Stimulated activated CD8-positive, alpha-beta memory T cell treated with anti-CD3 and anti-CD28 coated beads, Interleukin-4, amount 100 ng/mL, for 4 hours (primary cell): ENCODE measurements at places on chromosomes 6 and 20.
A peak's percentile ranks its signal among the peaks of the same experiment; 100 is the strongest.

GRCh38 chr20:30286157-30286556 is 971.3 kb upstream of the DEFB115 start:
- DNase-seq = no peak

DNA sequence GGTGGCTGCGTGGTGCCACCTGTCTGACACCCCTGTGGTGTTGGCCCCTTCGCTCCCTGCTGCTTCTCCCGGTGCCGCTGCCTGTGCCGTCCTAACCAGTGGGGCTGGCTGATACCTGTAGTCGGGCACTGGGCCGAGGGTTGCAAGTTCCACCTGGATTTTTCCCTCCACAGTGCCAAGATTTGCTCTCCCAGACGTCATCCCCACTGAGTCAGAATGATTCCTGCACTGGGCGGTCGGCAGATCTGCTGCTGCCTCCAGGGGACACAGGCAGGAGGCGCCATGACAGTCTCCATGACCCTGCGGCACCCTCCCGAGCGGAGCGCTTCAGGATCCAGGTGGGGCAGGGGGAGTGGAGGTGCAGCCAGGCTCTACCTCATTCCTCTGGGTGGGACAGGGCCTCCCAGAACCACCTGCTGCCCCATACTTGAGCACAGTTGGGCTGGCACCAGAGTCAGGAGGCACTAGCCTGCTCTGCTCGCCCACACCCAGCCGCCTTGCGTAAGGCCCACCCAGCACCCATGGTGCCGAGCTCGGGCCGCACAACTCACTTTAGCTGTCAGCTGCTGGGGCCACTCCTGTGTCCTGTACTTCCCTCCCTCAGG is 60.2 kb downstream of the TCP11 start:
- DNase-seq = no peak

DNA sequence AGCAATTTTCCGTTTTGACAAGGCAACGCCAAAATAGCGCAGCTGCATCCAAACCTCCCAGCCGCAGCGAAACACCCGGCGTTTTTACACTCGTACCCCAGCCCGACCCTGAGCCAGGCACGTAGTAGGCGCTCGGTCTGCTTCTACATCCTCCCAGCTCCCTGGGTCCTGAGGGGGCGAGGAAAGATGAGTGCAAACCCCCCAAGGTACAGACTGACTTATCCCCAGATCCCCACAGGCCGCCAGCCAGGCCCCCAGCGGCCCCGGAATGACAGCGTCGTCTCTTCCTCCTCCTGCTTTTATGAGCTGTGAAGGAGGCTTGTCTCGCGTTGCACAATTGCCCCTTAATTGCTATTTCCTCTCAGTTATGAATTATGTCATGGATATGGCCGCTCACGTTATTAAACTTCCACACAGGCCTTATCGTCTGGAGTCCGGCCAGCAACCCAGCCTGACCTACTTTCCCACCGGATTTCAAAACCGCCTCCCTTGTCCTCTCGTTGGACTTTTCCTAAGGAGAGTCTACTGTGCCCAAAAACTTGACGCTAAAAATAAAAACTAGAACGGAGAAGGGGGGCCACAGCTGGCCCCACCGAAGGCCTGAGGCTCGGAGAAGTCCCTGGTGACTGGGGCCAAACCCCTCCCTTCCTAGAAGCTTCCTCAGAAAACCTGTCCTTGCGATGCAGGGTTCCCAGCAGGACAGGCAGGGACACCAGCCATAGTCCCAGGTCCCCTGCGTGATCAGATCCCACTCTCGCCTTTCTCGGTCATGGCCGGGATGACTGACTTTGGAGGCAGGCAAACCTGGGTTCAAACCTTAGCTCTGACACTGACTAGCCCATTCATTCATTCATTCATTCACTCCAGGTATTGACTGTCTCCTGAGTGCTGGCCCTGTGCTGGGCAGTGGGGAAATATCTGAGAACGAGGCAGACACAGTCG is 130.9 kb upstream of the PTPN1 start:
- no peak for DNase-seq

- no peak for DNase-seq
These were observed 55.0 kb upstream of the EXOC2 start for GRCh38 chr6:747921-748320.

GRCh38 chr20:45987108-45987780 is 15.2 kb upstream of the ZNF335 start:
- DNase-seq = peak; percentile 54

GRCh38 chr20:63963348-63963741 is 6.4 kb downstream of the ZNF512B start:
- no peak for DNase-seq

- DNase-seq = no peak
These were observed 39.1 kb upstream of the PREX1 start for GRCh38 chr20:48866936-48867335.

GRCh38 chr6:116073765-116074440 is 13.2 kb upstream of the FRK start:
- no peak for DNase-seq

DNA sequence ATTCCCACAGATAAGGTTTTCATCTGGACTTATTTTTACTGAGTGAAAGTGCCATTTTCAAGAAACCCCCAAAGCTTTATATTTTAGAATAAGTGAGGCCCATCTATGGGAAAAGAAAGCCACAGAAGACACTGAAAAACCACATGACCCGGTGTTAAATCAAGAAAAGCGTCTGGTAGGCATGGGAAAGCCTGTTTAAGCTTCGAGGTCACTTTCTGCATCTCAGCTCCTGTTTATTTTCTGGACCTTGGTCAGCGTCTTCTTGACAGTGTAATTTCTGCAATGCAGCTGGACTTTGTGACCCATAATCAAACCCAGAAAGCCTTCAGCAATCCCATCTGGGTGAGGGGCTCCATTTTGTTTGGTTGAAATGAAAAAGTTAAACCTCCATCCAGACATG is 59.6 kb upstream of the NEDD9 start:
- no peak for DNase-seq

DNA sequence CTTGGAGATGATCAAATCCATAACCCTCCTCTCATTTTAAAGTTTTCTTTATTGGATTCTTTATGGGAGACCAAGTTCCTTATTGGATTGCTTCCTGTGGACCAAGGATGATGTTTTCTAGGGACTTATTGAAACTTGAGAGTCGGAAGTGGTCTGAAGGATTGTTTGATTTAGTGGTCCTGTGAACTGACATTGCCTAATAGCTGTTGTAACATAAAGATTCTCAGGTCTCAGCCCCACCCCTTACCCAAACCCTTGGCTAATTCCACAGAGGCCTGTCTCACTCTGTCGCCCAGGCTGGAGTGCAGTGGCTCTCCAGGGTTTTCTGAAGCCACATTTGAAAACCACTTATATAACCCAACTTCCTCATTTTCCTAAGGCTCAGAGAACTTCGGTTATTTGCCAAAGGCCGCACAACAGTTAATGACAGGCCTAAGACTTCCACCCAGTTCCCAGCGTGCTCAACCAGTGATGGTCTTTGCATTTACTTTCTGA is 77.0 kb downstream of the ATXN1 start:
- no peak for DNase-seq

DNA sequence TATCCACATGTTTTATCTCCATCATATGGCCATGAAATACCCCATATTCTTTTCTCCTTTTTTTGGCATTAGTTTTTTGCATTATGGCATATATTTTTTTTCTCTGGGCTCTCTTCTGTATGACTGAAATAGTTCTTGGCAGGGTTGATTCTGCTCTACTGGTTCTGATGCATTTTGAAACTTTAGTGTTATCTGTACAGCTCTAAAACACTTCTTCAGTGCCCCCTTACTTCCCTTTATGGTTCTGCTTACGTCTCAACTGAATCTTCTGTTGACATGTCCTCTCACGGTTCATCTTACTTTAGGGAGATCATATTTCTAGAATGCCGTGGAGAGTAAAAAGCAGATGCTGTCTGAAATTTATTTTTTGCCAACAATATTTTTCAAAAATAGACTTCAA is 23.2 kb upstream of the TXNDC5 start:
- no peak for DNase-seq

DNA sequence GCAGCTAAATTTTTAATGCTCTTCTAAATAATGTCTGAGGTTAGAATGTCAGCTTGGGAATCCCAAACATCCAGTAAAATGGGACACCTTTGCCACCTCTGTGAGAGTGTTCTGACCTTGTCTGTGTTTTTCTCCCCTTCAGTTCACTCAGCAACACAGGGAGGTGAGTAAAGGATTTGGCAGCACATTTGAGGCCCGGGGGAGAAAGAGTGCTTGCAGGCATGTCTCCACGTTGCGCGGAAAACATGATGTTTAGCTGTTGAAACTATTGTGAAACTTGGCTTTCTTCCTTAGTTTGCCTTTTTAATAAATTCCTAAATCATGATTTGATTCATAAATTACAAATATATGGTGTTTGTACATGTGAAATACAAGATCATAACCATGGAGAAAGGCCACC is 707.8 kb upstream of the FLRT3 start:
- DNase-seq = no peak

GRCh38 chr6:8006208-8006607 is 58.0 kb downstream of the BLOC1S5 start:
- no peak for DNase-seq
